Stimulated activated CD4-positive, alpha-beta T cell treated with anti-CD3 and anti-CD28 coated beads, Interleukin-1b, Interleukin-23, amount 100 ng/mL, for 1 hour (primary cell): ENCODE measurements at places on chromosomes 13 and 19.

GRCh38 chr13:98503175-98504028 is 73.5 kb downstream of the STK24 start:
- no peak for DNase-seq

GRCh38 chr19:38880076-38880881 is 2.2 kb upstream of the RINL start:
- no peak for DNase-seq

DNA sequence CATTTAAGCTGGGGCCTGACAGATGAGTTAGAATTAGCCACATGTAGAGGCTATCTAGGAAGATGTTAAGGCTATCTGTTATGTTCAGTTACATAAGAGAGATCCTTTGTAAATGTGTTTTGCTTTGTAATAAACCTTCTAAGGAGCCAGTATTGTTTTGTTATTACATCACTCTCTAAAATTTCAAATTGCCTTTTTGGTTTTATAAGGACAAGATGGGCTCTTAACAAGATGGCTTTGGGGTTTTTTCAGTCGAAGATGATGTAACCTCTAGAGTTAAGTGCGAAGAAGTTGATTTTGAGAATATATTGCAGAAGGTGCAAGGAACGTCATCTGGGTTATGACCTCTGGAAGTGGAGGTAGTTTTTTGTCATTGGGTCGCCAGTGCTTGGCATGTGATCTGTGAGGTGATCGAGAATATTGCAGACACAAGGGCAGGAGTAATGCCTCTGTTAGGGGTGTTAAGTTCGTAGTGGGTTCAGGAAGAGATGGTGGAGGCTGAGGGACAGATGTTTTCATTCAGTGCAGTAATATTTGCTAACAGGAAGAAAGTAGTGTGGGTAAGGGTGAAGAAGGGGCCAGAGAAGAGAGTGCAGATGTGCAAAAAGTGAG is 12.7 kb downstream of the LSM14A start:
- DNase-seq: no peak

- DNase-seq: no peak
Measured at GRCh38 chr13:33025220-33025744, 9.1 kb downstream of the KL start.

DNA sequence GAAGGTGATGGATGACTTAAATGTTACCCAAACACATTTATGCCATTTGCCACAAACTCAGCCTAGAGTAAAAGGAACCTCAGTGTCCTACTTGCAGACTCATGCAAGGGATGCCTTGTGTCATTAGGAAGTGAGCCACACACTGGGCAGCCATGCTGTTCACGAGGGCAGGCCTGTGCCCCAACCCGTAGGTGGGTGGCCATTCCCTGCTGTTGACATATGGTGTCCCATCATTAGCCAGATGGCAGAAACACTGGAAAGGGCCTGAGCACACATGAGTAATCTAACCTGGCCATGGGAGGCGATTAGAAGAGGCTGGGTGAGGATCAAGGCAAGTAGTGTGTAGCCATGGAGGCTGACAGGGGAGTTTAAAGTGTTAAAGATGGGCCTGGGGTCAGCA is 9.7 kb upstream of the LRCH1 start:
- no peak for DNase-seq

DNA sequence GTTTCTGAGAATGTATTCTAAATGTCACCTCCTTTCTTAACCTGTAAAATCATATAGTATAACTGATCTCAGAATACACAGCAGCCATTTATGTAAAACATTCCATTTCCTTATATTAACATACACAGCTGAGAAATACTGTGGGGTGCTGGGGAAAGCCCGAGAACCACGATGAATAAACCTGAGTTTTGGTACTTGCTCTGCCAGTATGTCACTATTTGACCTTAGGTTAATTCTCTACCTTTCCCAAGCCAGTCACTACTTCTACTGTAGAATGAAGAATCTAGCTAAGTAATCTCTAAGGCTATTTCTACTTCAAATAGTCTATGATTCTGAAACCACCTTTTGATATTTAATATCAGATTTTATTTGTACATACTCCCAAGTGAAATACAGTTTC is 173.7 kb downstream of the TBC1D4 start:
- DNase-seq: no peak

DNA sequence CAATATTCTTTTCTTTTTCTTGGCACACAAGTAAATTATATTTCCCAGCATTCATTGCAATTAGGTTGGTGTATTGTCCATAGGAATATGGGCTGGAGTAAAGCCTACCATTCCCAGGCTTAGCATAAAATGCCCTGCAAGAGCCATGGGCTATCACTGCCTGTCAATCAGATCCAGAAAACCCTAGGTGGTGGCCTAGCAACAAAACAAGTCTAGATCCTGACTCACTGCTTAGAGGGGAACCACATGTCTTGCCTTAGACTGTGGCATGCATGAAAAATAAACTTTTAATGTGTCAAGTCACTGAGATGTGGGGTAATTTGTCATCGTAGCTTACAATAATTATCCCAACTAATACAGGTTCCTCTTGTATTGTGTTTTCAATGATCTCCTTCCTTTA is 16.2 kb downstream of the SOX21 start:
- DNase-seq: no peak

GRCh38 chr13:109642358-109642757 is 144.0 kb downstream of the IRS2 start:
- DNase-seq: no peak

GRCh38 chr13:93797463-93797862 is 570.9 kb downstream of the GPC6 start:
- DNase-seq: no peak

GRCh38 chr19:38710928-38711725 is 33.1 kb downstream of the CAPN12 start:
- no peak for DNase-seq
